Heart left ventricle (tissue), 16 donors: ENCODE measurements at places on chromosomes 11 and 22.

DNA sequence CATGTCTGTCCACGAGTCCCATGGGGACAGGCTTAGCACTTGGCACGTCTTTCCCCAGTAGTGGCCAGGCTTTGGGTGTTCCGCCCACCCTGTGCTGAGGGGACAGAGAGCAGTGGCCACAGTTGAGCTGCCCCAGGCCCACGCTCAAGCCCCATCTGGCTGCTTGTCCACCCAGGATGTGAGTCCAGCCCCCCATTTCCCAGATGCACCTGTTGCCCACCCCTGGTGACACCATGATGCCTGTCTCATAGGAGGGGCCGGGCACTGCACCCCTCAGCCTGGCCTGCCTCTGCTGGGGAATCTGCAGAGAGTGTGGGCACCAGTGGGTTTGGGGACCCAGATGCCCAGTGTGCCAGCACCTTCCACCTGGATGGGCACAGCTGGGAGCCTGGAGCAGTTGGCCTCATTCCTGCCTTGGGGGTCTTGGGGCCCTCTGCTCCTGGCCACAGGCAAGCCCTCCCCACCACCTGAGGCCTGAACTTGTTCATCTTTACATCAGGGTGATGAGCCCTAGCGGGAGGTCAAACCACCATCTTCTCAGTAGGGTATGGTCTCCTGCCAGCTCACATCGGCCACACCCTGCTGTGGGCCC lies 5.7 kb downstream of the SIGIRR start:
- DNase-seq: no peak

GRCh38 chr11:106043540-106043939 lies 21.5 kb upstream of the MSANTD4 start:
- DNase-seq: no peak

DNA sequence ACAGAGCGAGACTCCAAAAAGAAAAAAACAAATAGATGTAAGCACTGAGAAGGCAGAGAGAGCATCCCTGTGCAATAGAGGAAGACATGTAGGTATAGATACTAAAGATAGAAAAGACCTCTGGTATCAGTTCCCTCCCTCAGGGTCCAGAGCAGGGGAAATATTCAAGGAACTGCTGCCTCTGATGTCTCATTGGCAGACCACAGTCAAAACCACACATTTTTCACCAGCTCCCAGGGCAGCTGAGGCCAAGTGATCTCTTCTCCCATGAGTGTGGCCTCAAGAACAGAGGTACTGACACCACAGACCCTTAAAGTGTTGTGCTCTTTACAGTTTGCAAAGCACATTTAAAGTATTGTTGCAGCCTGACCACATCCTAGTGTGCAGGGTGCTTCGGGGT lies 288.5 kb downstream of the NTM start:
- no peak for DNase-seq

- no peak for DNase-seq
Measured at GRCh38 chr11:61954106-61954850, 4.1 kb downstream of the BEST1 start.

GRCh38 chr11:12693479-12694182 lies 19.4 kb downstream of the TEAD1 start:
- DNase-seq: peak; percentile 66

DNA sequence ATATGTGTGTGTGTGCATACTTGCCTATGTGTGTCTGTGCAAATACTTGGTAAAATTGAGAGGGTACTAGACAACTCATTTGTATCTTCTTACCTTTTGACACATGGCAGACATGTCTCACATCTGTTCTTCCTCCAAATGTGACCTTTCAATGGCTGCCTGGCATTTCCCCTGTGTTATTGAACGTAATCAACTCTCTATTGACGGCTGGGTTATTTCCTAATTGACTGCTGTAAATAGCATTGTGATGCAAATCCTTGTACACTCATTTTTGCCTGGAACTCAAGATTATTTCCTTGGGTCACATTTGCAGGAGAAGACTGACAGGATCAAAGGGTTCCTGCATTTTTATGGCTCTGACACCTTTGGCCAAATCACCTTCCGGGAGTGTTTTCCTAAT lies 37.4 kb downstream of the KCNQ1 start:
- no peak for DNase-seq

- no peak for DNase-seq
Measured at GRCh38 chr11:9840460-9841004, 176.7 kb downstream of the SWAP70 start.

DNA sequence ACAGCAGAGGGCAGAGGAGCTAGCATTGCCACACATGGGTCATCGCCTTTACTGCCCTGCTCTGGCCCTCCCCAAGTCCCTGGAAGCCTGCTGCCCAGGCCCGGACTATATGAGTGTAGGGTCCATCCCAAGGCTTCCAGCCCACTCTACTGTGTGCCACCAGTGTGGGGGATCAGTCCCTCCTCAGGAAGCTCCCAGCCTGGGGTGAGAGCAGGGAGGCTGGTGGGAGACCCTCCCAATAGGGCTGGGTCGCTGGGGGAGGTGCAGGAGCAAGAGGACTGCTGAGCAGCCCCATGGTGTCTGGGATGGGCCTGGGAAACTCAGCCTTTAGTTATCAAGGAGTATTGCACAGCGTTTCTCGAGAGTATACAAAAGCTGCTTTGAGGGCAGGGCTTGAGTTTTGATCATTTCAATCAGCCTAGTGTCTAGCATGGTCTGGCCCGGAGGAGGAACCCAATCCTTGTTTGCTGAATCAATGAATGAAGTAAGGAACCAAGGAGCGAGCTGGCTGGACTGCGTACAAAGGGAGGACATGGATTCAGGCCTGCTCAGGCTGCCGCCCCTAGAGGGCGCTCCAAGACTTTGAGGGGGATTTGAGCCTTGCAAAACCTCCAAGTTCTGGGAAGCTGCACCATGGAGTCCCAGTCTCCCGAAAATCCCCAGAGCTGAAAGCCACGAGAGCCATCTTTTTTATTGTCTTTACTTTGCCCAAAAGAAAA lies 89.0 kb upstream of the PARVA start:
- peak; percentile 73 for DNase-seq

- no peak for DNase-seq
Measured at GRCh38 chr11:96254854-96255253, 88.1 kb downstream of the MAML2 start.

GRCh38 chr22:24875862-24876506 lies 70.0 kb downstream of the SGSM1 start:
- no peak for DNase-seq

GRCh38 chr11:64224151-64224890 lies 1.7 kb downstream of the TRPT1 start:
- DNase-seq: no peak

- DNase-seq: no peak
Measured at GRCh38 chr11:38278457-38279141, 1680.6 kb upstream of the RAG2 start.

GRCh38 chr11:38788561-38788960 lies 2190.5 kb upstream of the RAG2 start:
- DNase-seq: no peak

DNA sequence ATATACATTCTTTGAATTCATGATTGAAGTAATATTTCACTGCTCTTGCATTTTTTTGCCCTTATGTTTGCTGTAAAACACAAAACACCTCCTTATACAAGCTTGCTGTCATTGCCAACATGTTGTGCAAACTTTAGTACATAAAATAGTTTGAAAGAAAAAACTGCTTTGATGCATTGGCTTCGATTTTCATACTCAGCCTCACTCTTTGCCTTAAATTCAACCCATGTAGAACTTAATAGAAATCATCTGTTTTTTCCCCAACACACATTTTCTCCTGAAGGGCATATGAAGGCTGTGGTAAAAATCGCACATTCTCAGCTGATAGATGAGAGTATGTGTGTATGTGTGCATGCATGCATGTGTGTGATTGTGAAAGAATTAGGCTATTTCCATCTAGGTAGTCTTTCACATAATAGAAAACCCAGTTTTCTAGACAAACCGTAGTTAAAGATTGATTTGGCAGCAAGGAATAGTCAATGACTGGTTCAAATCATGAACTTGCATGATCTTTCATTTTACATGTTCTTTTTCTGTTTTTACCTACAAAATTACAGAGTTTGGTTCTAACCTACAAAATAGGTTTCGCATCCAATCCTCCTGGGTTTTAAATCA lies 72.8 kb upstream of the MTMR2 start:
- DNase-seq: no peak

- DNase-seq: peak; percentile 16
Measured at GRCh38 chr22:46063846-46064227, 86.5 kb upstream of the PPARA start.

GRCh38 chr11:92727769-92728168 lies 241.7 kb upstream of the MTNR1B start:
- DNase-seq: no peak

DNA sequence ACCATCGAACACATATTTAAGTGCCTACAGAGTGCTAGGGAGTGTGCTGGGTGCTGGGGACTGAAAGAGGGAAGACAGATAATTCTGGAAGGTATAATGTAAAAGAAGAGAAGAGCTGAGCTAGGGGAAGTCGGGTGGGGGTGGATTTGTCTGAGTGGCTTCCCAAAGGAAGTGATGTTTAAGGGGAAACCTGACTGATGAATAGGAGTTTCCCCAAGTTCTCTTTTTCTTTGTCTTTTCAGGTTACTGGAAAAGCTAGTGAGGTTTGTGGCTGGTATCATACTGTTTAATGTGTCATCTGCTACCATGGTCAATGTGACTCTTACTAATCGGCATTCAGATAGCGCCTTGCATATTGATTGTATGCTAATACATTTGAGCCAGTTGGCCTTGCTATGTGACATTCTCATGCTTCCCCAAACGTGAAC lies 151.6 kb upstream of the MTMR2 start:
- no peak for DNase-seq

DNA sequence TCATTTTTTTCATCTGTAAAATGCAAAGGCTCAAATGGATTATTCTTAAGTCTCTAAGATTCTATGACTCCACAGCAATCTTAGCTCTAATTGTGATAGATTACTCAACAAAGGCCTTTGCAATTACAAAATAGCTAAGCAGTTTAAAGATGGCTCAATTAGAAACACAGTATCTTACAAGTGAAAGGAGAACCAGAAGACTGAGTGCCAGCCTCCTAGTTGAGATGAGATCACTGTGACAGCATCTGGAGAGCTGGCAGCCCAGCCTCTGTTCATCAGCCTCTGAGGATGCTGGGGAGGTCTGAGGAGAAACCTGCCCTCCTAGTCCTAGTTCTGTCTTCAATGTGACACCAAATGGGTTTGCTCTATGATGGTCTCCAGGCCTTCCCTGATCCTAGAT lies 158.4 kb upstream of the NARS2 start:
- no peak for DNase-seq

- no peak for DNase-seq
Measured at GRCh38 chr11:44876906-44877305, 73.8 kb downstream of the TP53I11 start.

DNA sequence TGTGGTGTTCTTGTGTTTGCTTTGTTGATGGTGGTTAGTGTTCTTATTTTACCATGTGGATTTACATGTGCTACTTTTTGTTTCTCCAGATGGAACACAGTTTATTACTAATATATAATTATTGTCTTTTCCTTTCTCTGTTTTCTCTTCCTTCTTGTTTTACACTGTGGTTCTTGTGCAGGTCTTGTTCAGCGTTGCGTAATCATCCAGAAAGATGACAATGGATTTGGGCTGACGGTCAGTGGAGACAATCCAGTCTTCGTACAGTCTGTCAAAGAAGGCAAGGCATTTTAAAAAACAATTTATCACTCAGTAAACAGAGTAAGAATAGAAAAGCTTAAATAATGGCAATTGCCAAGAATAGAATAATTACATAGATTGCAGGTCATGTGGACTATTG lies 84.4 kb downstream of the ARHGEF12 start:
- no peak for DNase-seq

GRCh38 chr11:106787454-106787853 lies 230.8 kb downstream of the GUCY1A2 start:
- no peak for DNase-seq

- DNase-seq: no peak
Measured at GRCh38 chr11:33695051-33695566, 5.5 kb downstream of the C11orf91 start.

DNA sequence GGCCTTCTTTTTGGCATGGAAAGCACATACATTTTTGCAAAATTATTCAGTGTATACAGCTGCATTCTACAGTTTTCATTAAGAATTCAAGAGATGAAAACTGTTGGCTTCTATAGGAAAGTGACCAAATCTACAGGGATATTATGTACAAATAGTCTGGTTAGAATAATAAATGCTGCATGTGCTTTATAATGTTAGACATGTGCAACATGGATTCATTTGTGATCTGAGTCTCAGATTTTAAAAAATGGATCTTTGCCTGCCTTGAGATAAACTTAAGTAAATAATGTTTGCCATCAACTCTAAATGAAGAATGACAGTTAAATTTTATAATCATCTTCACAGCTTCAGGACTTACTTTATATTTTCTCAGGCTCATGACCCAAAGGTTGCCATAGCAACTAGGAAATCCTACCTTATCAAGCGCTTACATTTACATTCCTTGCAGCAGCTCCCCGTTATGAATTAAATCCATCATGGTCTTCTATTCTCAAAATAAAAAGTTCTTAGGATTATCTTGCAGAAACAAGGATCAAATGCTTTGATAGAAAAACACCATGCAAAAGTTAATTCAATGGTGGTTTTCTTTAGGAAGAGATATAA lies 200.2 kb downstream of the CADM1 start:
- DNase-seq: no peak

GRCh38 chr22:26483043-26483438 lies 542 bp downstream of the HPS4 start:
- no peak for DNase-seq

- DNase-seq: no peak
Measured at GRCh38 chr11:12544986-12545775, 129.0 kb upstream of the TEAD1 start.

DNA sequence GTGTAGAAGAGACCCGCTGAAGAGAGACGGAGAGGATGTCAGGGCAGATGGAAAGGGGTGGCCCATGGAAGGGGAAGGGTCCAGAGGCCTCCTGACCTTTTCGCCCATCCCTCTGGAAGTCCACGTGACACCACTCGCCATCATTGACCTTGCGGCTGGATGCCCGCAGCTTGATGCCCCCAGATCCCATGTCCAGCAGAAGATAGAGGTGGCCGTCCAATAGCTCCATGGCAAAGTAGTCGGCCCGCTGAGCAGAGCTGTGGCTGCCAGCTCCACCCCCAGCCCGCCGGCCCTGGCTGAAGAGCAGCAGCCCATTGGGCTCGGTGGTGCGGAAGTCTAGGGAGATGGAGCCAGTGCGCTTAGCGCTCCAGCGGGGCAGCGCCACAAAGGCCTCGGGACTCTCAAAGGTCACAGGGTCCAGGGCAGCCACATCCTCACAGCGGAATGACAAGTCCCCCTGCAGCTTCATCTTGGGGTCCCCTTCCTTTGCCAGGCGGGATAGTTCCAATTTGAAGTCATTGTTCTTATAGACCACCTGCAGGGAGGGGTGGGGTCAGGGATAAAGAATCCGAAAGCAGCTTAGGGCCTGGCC lies 55.7 kb downstream of the NRXN2 start:
- DNase-seq: no peak

GRCh38 chr22:19175602-19176174 lies 2.8 kb downstream of the SLC25A1 start:
- no peak for DNase-seq
